ENCODE measurements at places on chromosomes 1 and 21.

DNA sequence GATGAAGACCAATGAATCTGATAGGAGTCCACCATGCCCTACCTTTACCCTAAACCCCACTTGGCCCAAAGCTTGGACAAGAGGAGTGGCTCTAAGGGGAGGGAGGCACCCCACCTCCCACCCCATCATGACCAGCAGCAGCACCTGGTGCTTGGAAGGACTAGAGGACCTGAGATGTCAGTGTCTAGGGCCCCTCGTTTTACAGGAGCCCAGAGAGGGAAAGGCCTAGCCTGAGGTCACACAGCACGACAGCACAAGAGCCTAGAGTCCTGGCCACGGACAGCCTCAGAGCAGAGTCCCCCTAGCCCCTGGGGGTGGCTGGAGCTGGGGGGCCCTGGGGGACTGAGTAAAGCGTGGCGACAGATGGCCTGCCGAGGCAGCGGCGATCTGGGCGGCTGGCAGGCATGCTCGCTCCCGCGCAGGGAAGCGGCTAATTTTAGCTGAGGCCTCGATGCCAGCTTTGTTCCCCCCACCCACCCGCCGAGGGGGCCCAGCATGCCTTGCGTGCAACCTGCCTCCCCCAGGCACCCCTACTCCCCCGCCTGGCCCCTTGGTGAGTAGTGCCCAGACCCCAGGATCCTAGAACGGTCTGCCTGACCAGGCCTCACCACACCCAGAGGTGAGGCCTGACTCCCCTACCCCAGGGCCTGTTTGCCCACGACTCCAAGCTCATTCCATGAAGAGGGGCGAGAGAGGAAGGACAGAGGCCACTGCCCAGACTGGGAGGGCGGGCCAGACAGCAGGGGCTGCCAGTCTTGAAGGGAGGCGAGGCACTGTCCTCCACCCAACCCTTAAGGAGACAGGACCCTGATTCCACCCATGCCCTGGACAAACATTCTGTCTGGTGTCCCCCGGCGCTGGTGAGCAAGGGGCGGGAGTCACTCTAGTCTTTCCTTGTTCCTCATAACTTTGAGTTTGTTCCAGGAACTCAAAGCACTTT, 39.0 kb downstream of the AHDC1 start:
- DNase-seq: no peak

DNA sequence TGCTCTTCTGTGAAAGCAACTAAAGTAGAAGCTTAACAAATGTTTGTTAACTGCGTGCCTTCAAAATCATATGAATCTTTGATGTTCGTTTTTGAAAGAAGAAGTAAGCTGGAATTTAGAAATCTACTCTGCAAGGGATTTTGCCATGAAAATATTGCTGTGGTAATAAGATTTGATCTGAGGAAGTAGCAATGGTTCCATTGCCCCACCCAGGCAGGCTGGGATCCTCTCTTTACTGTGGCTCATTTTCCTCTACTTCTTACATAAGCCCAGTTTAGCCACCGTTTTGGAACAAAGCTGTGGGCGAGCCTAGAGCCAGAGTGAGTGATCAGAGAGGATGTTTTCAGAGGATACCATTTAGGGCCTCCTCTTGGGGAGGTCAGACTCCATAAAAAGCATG, 20.3 kb upstream of the PTGFRN start:
- no peak for DNase-seq

DNA sequence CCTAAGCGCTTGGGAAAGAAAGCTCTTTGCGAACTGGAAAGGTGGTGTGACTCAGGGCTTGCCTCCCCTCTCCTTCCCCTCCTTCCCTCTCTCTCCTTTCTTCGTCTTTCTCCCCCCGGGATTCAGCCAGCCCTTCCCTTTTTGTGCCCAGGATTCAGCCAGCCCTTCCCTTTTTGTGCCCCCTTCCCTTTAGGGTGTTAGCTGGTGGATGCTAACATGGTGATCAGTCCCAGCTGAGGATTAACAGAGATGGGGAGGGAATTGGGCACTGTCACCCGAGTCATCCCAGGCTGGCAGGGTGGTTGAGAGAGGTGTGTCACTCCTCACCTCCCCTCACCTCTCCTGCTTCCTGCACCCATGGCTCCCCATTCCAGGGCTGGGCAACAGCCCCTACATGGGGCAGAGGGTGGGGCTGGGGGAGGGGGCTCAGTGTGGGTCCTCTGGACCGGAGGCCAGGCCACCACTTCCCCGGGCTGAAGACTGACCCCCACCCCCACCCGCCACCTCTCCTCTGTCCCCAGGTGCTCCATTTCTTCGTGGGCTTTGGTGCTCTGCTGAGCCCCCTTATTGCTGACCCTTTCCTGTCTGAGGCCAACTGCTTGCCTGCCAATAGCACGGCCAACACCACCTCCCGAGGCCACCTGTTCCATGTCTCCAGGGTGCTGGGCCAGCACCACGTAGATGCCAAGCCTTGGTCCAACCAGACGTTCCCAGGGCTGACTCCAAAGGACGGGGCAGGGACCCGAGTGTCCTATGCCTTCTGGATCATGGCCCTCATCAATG, 51.5 kb downstream of the ELK4 start:
- no peak for DNase-seq

DNA sequence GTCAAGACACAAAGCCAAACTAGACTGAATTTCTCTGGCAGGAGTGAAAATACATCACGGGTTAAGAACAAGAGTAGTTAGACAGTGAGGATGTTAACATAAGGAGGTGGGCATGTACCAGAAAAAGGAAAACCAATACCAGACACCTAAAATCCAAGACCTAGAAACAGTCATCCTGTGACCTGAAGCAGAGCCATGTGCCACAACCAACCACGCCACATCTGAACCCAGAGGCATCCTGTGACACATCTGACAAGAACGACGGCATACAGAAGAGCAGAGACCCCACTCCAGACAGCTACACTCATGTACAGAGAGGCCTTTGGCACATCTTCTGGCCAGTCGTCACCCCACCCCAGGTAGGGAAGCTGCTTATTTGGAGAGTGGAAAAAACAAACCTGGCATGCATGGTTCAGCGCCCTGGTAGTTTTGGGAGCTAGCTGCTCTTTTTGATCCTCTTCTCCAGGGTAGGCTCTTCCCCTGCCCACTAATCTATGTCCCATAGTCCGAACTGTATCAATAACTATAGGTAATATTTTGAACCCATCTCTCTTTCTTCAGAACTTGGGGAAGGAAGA, 72.1 kb downstream of the SLC45A1 start:
- no peak for DNase-seq

DNA sequence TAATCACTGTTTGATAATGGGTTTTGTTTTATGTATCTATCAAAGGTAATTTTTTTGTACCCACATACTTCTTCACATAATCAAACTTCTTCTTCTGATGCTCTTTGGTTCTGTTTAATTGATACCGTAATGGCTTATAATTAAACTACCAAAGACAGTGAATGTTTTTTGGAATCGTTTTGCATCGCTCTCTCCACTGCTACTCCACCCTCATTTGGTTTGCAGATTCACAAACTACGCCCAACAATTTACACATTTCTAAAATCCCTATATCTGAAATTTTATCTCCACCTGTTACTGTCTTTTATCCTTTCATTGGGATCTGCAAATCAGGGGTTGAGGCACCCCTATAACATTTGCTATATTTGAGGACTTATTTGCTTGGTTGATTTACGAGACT, 319.6 kb downstream of the RWDD3 start:
- no peak for DNase-seq

Data from effector memory CD4-positive, alpha-beta T cell (primary cell).